ENCODE measurements at places on chromosomes 3 and 15. TPM values are rescaled to one million over a fixed set of nuclear protein-coding genes. Genes with fewer than 3 reads are reported as not detected.

The PROK2 gene
- 0.33 TPM for total RNA-seq

The SEMA3G gene
- total RNA-seq = 0.13 TPM

The CGNL1 gene
- total RNA-seq = not detected

The ANO10 gene
- total RNA-seq = 12.3 TPM

The ALS2CL gene
- total RNA-seq = 0.84 TPM

The RPS17 gene
- total RNA-seq = 2,610 TPM

The PIERCE2 gene
- 0.44 TPM for total RNA-seq

The POU1F1 gene
- total RNA-seq = not detected

The KBTBD8 gene
- total RNA-seq = 21.9 TPM

- DNase-seq = no peak
Observed at GRCh38 chr3:59469948-59470723, 420.3 kb upstream of the CFAP20DC start.

DNA sequence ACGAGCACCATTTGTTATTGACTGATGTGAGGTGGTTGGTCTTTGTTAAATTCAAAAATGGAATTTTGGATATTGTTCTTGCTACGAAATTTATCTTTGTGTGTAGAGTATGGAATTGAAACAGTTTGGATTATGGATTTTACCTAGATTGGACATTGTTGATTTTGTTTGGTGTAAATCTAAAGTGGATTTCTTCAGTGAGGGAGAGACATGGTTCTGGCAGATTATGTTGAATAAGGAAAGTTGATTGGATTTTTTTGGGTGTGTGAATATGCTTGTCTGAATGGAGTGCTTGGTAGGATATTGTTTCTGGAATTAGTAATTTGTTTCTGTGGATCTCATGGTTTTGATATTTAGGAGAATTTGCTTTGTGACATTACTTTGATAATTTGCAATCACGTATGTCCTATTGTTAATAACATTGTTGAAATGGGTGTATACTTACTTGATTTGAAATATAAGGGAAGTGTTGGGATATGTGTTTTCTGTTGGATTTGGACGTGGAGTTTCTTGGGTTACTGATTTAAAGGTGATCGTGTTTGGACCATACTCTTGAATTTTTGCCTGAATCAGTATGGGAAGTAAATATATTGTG, 1.0 kb upstream of the CHD2 start:
- DNase-seq = no peak

DNA sequence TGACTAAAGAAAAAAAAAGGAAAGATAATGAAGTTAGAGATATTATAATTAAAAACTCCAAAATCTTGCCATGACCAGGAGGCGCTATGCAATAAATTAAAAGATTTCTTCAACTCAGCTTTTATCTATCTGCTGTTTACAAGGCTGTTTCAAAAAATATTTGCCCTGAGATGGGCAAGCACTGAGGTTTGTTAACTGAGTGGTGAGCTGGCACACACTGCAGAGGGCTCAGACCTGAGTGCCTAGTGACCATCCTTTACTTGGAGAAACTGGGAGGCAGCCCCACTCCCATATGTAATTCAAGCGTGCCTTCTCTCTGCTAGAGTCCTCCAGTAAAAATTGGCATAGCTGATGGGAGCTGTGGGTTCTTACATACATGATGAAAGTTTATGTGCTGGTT, 198.7 kb upstream of the TBC1D5 start:
- DNase-seq = no peak

DNA sequence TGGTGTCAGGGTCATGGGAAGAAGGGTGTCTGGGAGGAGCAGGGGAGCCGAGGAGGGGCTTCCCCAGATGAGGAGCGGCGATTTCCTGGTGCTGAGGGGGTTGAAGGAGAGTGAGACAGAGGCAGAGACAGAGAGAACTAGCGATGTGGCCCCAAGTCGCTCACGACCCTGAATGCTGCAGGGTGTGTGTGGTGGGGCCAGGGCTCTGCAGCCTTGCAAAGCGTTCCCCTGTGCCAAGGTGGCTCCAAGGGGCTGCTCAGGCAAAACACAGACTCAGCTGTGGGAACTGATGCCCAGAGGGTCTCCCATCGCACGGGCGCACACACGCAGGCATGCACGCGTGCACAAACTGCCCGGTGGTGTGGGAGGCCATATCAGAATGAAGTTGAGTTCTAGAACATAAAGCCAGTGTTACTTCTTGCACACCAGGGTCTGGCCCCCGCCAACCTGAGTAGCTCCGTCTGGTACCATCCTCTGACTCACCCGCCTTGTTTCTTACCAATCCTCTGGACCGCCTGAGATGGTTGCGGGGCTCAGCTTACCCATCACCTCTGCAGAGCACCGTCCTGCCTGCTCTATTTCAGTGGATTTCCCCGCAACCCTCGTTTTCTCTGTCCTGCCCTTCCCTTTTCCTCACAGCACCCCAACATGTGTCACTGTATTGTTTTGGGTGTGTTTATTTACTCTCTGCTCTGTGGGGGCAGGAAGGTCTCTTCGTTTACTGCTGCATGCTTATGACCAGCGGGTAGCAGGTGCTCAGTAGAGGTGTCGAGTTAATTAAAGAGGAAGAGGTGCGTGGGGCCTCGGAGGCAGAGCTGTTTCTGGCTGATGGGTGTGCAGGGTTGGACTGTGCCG, 4.5 kb downstream of the MELTF start:
- no peak for DNase-seq

DNA sequence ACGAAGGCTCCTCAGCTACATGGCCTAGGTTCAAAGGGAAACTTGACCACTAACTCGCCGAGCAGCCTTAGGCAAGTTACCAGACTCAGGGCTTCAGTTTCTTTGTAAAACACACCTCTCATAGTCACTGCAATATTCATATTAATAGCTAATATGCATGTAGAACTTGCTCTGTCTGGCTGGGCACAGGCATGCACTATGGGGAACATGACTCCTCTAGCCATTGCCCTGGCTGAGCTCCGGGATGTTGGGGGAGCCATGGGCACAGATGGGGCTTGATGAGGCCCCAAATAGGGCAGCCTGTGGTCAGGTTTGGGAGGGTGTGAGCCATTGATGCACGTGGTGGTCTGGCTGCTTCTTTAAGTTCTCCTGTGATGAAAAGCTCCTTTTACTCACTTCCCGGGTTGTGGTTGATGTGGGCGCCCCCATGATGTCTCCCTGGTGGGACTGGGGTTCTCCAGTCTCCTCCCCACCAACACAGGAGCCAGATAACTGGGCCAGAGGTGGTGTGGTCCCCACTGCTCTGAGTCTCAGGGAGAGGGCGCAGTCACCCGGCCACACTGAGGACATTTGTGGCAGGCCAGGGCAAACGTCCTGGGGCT, 29.4 kb upstream of the DUSP7 start:
- peak; percentile 31 for DNase-seq

- no peak for DNase-seq
Observed at GRCh38 chr3:185746470-185746869, 78.4 kb downstream of the IGF2BP2 start.

GRCh38 chr15:38215707-38216106, 36.9 kb upstream of the SPRED1 start:
- no peak for DNase-seq

DNA sequence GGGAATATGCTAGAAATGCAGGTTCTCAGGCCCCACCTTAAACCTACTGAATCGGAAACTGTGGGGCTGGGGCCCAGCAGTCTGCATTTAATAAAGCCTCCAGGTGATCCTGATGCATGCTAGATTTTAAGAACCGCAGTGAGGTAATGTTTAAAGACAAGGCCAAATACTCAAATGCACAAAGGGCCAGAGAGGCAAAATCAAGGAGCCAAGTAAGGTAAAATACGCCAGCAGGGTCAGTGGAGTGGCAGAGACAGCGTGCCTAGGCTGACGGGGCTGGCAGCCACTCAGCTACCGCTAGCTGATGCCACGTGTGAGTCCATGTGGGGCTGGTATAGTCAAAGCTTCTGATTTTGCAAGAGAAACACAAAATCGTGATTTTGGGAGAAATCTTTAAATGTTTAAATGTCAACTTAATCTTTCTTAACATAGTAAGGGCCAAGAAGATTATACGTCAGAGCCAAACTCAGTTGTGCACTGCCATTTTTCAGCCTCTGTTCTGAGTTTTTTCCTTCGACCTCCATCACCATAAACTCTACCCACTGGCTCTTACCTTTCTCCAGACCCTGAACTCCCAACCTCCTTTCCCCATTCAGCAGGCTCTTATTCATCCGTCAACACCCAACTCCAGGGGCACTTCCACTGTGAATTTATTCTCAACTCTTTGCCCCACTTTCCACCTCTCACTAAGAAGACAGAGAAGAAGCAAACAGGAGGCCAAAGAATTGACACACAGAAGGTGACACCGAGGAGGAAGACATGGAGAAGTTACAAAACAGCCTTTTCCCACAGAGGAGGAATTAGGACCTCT, 136.6 kb upstream of the RAD18 start:
- no peak for DNase-seq

DNA sequence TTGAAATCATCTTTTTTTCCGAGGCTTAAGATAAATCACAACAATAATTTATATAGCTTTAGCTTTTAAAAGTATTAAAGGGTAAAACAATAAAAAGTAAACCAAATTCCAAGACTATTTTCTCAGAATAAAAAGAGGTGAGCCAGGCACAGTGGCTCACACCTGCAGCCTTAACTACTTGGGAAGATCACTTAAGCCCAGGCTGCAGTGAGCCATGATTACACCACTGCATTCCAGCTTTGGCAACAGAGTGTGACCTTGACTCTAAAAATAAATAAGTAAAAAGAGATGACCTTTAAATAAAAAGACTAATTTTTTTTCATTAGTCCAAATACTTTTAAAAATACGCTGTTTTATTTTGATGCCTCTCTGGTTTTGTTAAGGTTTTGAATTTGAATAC, 54.4 kb downstream of the C3orf80 start:
- no peak for DNase-seq

- peak; percentile 40 for DNase-seq
Observed at GRCh38 chr3:71127052-71127831, 456.3 kb downstream of the FOXP1 start.

- DNase-seq = no peak
Observed at GRCh38 chr3:87732294-87732693, 326.5 kb downstream of the CGGBP1 start.

- no peak for DNase-seq
Observed at GRCh38 chr3:72113964-72114363, 329.0 kb upstream of the PROK2 start.

GRCh38 chr15:31367730-31368344, 41.2 kb downstream of the KLF13 start:
- DNase-seq = peak; percentile 22

DNA sequence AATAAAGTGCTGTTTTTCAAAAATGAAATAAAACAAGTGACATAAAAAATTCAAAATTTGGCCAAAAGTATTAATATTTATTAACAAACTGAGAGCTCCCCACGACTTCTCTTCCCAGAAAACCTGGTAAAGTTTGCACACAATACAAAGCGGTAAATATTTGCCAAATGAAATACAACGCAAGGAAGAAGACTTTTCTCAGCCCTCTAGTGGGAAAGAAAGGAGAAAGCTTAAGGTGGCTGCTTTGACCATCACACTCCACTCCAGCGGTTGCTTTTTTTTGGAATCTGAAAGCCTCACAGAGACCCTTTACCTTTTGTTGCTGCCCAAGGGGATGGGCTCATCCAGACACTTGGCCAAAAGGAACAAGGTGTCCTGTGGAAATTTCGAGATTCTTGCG, 1.1 kb upstream of the GK5 start:
- DNase-seq = no peak

GRCh38 chr3:42668793-42669217, 15.3 kb downstream of the ZBTB47 start:
- DNase-seq = no peak

- no peak for DNase-seq
Observed at GRCh38 chr15:75646944-75647364, 758 bp upstream of the SNX33 start.

- DNase-seq = no peak
Observed at GRCh38 chr3:88131695-88132094, 18.1 kb upstream of the C3orf38 start.

DNA sequence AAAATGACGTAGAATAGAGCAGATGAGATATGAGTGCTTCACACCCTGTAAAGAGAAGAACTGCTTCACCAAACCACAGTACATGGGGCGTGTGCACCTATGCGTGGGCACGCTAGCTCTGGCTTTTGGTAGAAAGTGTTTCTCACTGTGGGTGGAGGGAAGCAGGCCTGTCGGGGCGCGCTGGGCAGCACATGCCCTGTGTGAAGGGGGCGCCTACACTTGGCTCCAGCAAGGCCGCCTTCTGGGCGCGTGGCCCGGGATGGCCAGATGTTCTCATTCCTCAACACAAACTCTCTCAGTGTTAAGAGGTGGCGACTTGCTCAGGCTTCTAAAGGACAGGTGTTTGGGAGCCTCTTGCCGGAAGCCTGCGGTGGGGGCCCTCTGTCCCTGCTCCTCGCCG, 90.0 kb downstream of the FBLN2 start:
- no peak for DNase-seq

DNA sequence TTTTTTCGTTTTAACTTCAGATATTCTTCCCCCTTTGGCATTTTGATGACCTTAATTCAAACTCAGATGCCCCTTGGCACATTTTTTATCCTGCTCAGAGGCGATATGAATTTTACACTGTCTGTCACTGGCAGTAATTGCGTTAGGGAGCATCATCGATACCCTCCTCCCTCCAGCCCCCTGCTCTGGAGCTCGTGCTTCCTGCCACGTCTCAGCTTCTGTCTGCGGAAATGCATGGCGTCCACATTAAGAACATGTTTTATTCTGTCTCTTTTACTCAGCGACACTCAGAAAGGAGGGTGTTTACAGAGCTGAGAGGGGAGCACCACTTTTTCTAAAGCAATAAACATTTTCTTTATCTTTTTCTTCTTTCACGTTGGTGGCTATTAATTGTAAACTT, 254.2 kb downstream of the EBLN2 start:
- DNase-seq = no peak

GRCh38 chr3:15500107-15500724, 21.3 kb downstream of the COLQ start:
- no peak for DNase-seq

GRCh38 chr3:114108137-114108536, 51.6 kb downstream of the QTRT2 start:
- DNase-seq = no peak

GRCh38 chr3:126543457-126544061, 15.2 kb downstream of the C3orf22 start:
- no peak for DNase-seq

DNA sequence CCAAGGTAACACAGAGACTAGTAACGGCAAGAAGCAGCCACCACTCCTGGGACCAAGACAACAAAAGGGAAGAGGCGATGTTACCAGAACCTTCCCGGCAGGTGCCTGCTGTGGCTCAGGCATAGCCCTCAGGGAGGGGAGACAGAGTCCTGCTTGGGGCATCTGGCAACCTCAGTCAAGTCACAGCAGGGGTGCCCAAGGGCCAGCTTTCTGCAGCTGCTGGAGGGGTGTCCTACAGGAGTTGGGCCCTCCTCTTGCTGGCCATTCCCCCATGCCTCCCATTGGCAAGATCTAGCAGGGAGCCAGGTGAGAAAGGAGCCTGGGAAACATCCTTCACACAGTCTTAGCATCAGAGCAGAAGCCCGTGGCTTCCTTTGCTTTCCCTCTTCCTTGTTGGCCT, 197.3 kb upstream of the IL12A start:
- DNase-seq = no peak
